ENCODE measurements at places on chromosomes 12 and 14. TPM values are rescaled to one million over a fixed set of nuclear protein-coding genes. Genes with fewer than 3 reads are reported as not detected.

DNA sequence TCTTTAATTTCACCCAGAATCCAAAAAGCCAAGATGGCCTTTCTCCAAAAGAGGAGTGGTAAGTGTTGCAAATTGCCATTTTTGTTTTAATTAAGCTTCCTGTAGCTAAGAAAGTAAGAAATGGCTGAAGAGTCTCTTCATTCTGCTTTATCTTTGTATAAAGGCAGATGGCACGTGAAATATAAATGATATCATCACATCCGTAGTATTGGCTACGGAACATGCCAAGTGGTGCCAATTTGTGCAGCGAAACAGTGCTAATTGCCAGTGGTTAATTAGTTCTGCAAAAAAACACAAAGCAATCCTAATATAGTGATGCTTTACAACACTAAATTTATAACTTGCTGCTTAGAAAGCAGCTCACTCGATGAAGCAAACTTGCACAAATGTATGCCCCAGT is 29.4 kb downstream of the PLEKHG7 start:
- H3K4me3 ChIP-seq, result no peak overlapping the region
- no peaks in the 10 kb centered on the region for H3K27me3 ChIP-seq
- no peaks in the 10 kb centered on the region for H3K36me3 ChIP-seq
- no peaks in the 10 kb centered on the region for H3K4me1 ChIP-seq
- DNase-seq, result no peak

The RNF212B gene
- not detected for total RNA-seq

The KRT79 gene
- total RNA-seq, result not detected

- H3K4me3 ChIP-seq, result no peak overlapping the region
- H3K27me3 ChIP-seq, result no peaks in the 10 kb centered on the region
- no peaks in the 10 kb centered on the region for H3K36me3 ChIP-seq
- DNase-seq, result no peak
- H3K4me1 ChIP-seq, result no peaks in the 10 kb centered on the region
- H3K27ac ChIP-seq, result no peak overlapping the region
Measured at GRCh38 chr12:4962539-4963486, 53.1 kb downstream of the KCNA1 start.

The LRRC10 gene
- total RNA-seq, result not detected

GRCh38 chr12:59234391-59234790 is 314.1 kb upstream of the LRIG3 start:
- H3K4me3 ChIP-seq, result no peak overlapping the region
- DNase-seq, result no peak
- H3K4me1 ChIP-seq, result no peaks in the 10 kb centered on the region
- H3K27ac ChIP-seq, result no peak overlapping the region

GRCh38 chr12:57498571-57498970 is 10.7 kb downstream of the MARS1 start:
- peaks cover 47% of the 10 kb centered on the region for H3K36me3 ChIP-seq
- H3K27ac ChIP-seq, result no peak overlapping the region

Measured in stomach (tissue), 19 donors.